Cardiac muscle cell (in vitro differentiated cells and primary cell): ENCODE measurements at places on chromosomes 16 and 17.

DNA sequence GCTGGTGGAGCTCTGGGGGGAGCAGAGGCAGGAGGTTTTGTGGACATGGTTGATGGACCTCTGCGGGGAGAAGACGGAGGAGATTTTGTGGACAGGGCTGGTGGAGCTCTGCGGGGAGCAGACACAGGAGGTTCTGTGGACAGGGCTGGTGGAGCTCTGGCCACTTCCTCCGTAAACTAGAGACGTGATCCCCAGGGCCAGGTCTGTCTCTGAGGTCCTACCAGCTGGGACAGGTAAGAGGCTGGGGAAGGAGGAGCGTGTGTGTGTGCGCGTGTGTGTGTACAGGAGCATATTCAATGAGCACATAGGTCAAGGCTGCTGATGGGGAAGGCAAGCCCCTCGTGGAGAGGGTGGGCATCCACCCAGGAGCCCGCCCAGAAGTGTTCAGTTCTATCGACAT is 20.6 kb downstream of the RPH3AL start:
- no peak overlapping the region for H3K27ac ChIP-seq
- H3K36me3 ChIP-seq, result no peaks in the 10 kb centered on the region
- H3K27me3 ChIP-seq, result no peaks in the 10 kb centered on the region
- H3K4me1 ChIP-seq, result peaks cover 39% of the 10 kb centered on the region
- DNase-seq, result no peak

- DNase-seq, result no peak
- no peak overlapping the region for H3K27ac ChIP-seq
Observed at GRCh38 chr17:69869667-69870066, 205.4 kb upstream of the KCNJ16 start.

- peak overlapping the region; percentile 65 for H3K27ac ChIP-seq
- H3K4me3 ChIP-seq, result no peak overlapping the region
- peaks cover 68% of the 10 kb centered on the region for H3K4me1 ChIP-seq
- DNase-seq, result no peak
Observed at GRCh38 chr16:85527042-85527766, 85.9 kb upstream of the GSE1 start.

GRCh38 chr16:87809150-87809902 is 43.5 kb upstream of the KLHDC4 start:
- H3K4me3 ChIP-seq, result no peak overlapping the region
- no peak overlapping the region for H3K27ac ChIP-seq
- H3K27me3 ChIP-seq, result no peaks in the 10 kb centered on the region

DNA sequence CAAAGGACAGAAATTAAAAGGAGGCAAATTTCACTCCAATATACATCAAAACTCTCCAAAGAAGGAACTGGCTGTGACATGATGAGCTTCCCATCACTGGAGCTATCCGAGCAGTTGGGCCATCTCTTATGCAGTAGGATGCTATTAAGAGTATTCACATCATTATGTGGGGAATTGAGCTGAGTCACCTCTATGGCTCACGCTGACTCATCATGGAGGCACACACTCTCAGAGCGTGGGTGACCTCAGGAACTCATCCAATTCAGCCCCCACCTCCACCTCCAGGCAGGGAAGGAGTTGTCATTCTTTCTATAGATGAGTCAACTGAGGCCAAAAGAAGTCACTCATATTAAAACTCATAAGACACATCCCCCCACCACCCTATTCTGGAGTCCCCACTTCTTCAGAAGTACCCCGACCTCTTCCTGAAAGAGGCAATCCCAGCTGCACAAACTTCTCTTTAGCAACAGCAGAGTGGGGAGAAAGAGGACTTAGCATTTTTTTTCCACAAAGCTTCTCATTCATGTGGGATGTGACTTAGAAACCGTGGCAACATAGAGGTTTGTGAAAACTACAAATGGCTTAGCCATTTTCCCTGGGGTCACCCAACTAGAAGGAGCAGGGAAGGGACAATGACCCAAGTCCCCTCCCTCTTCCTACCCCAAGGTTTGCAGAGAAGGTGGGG is 32.5 kb downstream of the ABCC12 start:
- no peak overlapping the region for H3K27ac ChIP-seq
- H3K36me3 ChIP-seq, result no peaks in the 10 kb centered on the region
- DNase-seq, result peak; percentile 95
- H3K4me3 ChIP-seq, result no peak overlapping the region

DNA sequence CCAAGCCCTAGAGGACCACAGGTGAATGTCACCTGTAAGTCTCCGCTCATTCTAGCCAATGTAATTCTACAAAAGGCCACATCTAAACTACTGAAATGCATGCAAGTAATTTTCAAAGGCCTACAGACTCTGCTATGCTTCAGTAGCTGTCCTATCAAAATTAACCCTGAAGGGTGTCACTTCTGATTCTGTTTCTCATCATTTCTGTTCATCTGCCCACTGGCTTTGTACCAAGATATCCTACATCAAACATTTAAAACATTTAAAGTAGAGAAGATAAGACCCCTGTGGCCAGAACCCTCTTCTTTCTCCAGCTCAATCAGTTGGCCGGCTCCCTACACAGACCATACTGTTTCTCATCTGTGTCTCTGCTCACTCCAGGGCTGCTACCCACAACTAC is 21.5 kb downstream of the PHF12 start:
- H3K4me3 ChIP-seq, result no peak overlapping the region
- no peaks in the 10 kb centered on the region for H3K4me1 ChIP-seq
- DNase-seq, result no peak
- no peaks in the 10 kb centered on the region for H3K36me3 ChIP-seq

- DNase-seq, result no peak
- no peaks in the 10 kb centered on the region for H3K36me3 ChIP-seq
- H3K4me1 ChIP-seq, result no peaks in the 10 kb centered on the region
- H3K27me3 ChIP-seq, result no peaks in the 10 kb centered on the region
- no peak overlapping the region for H3K4me3 ChIP-seq
Observed at GRCh38 chr16:79363035-79363434, 237.5 kb downstream of the MAF start.

DNA sequence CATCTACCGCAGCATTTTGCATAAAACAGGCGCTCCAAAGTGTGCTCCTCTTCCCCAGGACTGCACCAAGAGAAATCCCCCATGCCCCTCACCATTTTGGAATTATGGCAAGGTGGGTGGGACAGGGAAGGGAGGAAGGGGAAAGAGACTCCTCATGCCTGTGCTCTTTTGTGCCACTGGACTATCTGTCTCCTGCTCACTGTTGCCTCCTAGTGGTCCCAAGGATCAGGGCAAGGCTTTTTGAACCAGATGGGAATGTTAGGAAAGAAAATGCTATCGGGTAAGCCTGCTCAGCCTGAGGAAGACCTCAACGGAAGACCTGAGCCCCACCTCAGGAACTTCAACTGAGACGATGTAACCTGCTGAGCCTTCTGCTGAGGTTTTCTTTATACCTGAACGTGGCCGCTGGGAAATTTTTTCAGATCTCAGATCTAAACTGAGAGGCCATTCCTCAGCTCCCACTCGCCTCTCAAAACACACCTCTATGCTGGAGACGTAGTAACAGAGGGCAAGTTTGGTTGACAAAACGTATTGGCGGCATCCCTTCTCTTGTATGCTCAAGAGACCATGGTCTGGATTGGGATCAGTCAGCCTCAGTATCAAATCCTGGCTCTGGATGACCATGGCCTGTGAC is 58.3 kb downstream of the SPACA3 start:
- peaks cover 8% of the 10 kb centered on the region for H3K27me3 ChIP-seq
- no peaks in the 10 kb centered on the region for H3K4me1 ChIP-seq
- peak; percentile 62 for DNase-seq
- H3K36me3 ChIP-seq, result no peaks in the 10 kb centered on the region
- H3K4me3 ChIP-seq, result no peak overlapping the region

DNA sequence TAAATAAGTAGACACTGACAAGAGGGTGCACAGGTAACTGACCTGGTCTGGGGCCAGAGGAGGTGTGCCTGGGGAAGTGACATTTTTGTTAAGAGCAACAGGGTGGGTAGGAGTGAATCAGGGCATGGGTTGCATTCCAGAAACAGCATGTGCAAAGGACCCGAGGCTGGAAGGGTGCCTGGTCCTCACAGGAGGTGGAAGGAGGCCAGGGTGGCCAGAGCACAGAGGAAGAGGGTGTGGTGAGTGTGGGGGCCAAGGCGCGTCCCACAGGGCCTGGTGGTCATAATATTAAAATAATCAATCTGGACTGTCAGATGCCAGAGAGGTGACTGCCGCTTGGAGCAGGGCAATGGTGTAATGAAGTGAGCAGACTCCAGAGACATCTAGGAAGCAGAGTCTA is 14.3 kb downstream of the ARHGAP23 start:
- H3K4me1 ChIP-seq, result no peaks in the 10 kb centered on the region
- H3K27ac ChIP-seq, result no peak overlapping the region
- H3K36me3 ChIP-seq, result no peaks in the 10 kb centered on the region
